Left lobe of liver (tissue), 2 donors: ENCODE measurements at places on chromosomes 13 and 19. TPM values are rescaled to one million over a fixed set of nuclear protein-coding genes. Genes with fewer than 3 reads are reported as not detected.

ZGLP1 gene
- 4.2 TPM for total RNA-seq

CNN1 gene
- total RNA-seq: 0.98 TPM

ARRDC5 gene
- not detected for total RNA-seq

TMPRSS9 gene
- total RNA-seq: 7.5 TPM

KLHL1 gene
- total RNA-seq: not detected

GRCh38 chr19:50493171-50493570, 16.5 kb upstream of the GARIN5A start:
- no peak for DNase-seq

- DNase-seq: no peak
These were observed 35.2 kb downstream of the ADPRHL1 start for GRCh38 chr13:113417836-113418721.

DNA sequence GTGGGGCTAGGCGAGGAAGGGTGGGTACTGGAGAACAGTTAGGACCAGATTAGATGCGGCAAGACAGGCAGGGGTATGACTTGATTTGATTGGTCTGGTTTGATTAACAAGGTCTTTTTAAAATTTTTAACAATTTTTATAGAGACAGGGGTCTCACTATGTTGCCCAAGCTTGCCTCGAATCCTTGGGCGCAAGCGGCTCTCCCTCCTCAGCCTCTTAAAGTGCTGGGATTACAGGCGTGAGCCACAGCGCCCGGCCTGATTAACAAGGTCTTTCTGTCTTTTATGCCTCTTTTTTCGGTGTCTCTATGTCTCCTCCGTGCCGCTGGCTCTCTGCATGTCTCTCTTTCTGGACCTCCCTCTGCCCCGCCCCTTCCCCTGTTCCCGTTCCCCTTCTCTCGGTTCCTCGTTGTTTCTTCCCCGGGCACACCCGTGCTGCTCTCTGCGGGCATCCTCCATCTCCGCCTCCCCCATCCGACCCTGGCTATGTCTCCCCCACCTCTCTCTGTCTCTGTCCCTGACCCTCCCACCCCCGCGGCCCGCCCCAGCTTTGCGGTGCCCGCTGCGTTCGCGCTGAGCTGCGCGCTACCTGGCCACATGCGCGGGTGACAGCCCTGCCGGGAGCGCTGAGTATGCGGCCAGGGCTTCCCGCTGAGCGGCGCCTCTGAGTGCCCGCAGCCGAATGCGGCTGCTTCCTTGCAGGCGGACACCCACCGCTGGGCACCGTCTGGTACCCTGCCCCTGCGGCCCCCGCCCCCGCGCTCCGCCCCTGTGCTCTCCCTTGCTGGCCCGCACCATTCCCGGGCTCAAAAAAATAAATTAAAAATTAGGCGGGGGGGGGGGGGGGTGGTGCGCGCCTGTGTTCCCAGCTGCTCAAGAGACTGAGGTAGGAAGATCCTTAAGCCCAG, 8.1 kb upstream of the SDHAF1 start:
- DNase-seq: no peak

DNA sequence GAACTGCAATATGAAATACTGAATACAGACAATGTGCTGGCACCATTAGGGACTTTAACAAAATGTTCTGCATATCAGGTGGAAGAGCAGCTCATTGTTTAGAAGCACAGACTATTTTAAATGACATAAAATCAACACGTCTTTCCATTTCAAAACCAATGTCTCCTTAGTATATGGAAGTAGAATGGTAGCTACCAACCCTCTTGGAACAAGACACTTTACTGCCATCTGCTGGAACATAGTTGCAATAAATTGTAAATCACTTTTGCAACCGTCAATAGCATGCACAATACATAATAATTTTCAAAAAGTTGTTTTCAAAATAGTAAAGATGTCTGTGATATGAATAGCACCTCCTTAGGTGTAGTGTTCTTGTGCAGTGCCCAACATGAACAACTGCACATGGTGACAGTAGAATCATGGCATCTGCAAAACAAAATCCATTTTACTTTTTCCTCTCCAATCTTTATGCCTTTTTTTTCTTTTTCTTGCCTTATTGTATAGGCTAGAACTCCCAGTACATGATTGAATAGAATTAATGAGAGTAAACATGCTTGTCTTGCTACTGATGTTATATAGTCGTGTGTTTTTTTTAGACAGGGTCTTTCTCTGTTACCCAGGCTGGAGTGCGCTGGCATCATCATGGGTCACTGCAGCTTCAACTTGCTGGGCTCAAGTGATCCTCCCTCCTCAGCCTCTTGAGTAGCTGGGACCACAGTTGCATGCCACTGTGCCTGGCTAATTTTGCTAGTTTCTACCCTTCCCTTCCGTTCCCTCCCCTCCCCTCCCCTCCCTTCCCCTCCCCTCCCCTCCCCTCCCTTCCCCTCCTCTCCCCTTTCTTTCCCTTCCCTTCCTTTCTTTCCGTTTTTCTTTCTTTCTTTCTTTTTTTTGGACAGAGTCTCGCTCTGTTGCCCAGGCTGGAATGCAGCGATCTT, 7.8 kb upstream of the LYPD5 start:
- no peak for DNase-seq

GRCh38 chr13:96822895-96823294, 171.4 kb downstream of the OXGR1 start:
- DNase-seq: no peak

- DNase-seq: no peak
These were observed 223.0 kb downstream of the DNAJC15 start for GRCh38 chr13:43246382-43246781.

GRCh38 chr13:53198736-53199135, 170.1 kb downstream of the OLFM4 start:
- no peak for DNase-seq

DNA sequence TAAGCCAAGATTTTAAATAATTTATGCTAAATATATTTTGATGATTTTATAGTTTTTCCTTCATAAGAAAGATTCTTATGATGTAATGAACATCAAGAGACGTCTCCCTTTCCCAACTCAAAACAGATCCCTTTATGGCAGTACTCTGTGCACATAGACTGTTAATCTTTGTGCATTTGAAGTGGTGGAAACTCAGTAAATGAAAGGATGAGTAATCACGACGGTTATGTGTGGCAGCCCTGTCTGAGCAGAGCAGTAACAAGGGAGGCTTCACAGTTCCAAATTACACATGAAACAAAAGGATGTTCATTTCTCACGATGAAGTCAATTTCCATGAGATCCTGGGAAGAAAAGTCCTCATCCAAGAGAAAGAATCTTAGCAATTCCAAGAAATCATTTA, 498.1 kb downstream of the KLF5 start:
- DNase-seq: no peak

- no peak for DNase-seq
These were observed 603 bp downstream of the GPALPP1 start for GRCh38 chr13:44989941-44990340.

DNA sequence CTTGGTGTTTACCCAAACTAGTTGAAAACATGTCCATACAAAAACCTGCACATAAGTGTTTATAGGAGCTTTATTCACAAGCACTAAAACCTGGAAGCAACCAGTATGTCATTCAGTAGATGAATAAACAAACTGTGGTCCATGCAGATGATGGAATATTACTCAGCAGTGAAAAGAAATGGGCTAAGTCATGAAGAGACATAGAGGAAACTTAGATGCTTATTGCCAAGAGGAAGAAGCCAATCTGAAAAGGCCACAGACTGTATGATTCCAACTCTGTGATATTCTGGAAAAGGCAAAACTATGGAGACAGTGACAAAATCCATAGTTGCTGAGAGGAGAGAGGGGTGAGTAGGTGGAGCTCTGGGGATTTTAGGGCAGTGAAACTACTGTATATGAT, 38.8 kb upstream of the MCF2L start:
- no peak for DNase-seq

DNA sequence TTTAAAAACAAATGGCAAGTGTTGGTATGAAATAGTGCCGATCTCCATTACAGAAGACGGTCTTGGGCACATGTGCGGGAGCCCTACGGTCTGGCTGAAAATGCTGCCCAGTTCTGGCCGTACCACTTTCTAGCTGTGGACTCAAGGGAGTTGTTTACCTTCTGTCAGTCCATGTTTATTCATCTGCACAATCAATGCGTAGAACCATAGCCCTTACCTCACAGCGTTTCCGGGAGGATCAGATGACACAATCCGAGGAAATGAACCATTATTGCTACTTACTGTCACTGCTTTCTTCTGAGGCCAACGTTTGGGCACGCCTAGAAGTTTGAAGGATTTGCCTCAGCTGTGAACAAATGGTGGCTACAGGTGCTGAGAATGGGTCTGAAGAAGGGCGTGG, 31.2 kb downstream of the GADD45B start:
- peak; percentile 76 for DNase-seq
